Non-pigmented ciliary epithelial cell (primary cell): ENCODE measurements at places on chromosomes 7 and 10.
A peak's percentile ranks its signal among the peaks of the same experiment; 100 is the strongest.

DNA sequence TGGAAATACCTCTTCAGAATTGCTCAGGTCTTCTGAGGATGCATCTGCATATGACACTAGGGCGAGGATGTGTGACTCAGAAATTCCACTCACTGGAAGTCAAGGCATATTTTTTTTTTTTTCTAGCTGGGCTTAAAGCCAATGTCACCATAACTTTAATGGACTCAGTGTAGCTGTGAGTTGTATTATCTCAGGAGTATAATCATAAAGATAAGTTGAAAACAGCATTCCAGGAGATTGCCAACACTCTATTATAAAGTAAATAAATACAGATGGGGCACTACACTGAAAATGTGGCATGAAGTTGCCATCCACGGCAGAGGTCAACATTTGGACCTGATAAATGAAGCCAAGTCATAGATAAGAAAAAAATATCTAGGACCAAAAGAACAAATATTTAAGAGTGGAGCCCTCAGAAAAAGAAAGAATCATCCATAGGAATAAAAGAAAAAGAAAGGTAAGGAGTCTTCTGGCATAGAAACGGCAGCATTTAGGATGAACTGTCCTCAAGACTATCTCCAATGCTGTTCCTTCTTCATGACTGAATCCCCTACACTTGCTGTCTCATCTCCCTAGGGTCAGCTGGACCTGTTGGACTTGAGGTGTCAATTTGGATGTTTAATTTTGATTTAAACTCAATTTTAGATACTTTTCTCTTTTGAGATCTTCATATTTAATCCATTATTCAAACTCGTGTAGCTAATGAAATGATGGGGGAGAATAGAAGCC is 72.9 kb upstream of the CAV2 start:
- DNase-seq, result peak; percentile 73

DNA sequence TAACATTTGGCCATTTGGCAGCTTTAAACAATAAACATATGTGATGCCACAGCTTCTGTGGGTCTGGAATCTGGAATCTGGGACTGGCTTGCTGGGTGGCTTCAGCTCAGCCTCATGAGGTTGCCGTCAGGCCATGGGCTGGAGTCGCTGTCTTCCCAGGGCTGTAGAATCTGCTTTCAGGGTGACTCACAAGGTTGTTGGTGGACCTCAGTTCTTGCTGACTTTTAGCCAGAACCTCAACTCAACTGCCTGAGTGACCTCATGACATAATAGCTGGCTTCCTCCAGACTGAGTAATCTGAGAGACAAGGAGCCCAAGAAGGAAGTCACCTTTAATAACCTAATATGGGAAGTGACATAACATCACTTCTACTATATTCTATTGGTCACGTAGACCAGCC is 44.6 kb upstream of the TSPAN13 start:
- peak; percentile 97 for DNase-seq

DNA sequence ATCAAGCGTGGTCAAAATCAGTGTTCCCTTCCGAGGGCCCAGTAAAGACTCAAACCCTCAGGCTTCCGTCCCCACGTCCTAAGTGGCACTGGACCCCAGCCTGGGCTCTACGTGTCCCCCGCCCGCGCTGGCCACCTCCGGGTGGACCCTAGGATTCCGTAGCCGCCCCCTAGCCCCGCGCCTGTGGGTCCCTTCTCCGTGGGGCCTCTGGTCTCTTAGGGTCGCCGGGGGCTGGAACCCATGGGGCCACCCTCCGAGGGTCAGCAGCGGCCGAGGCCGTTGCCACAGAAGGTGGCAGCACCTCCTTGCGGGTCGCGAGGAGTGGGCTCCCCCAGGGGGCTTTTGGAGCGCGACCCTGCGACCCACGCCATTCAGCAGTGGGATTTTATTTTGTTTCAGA is 170.5 kb upstream of the EEPD1 start:
- no peak for DNase-seq

GRCh38 chr7:116271161-116271913 is 61.0 kb downstream of the TES start:
- DNase-seq, result no peak

DNA sequence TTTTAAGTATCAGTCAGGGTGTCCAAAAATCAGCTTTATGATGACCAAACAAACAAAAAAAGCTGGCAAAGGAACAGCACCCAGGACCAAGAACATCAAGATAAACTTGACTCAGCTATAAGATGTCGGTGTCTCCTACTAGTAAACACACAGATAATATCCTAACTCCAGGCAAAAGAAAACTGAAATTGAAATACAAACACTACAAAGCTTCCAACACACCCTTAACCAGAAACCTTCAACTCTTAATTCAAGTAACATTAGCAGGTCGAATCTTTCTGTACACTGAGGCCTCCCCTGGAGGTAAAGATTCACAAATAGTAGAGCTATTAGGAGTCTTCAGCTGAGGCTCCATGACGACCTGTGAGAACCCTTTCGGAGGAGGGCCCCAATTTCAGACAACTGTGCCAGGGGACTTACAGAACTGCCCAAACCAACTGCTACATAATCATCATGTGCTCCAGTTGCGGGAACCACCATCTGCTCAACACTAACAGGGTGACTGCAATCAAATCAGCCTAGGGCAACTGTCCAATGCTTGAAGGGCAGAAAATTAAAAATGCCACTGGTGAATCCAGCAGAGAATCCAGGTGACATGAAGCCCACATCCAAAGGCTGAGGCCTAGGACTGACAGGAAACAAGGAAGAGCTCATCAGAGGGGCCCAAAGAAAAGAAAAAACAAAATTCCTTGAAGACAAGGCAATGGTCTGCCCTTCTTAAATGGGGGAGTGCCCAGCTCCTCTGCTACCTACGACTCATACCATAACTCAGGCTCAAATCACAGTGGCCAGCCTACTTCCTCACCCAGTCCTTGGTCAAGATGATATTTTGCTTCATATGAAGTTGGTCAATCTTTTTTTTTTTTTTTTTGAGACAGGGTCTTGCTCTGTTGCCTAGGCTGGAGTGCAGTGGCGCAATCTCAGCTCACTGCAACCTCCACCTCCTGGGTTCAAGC is 20.0 kb downstream of the XPNPEP1 start:
- no peak for DNase-seq

GRCh38 chr10:62022830-62023229 is 121.3 kb downstream of the ARID5B start:
- DNase-seq, result no peak
